ENCODE measurements at places on chromosomes 5 and 9. TPM values are rescaled to one million over a fixed set of nuclear protein-coding genes. Genes with fewer than 3 reads are reported as not detected.
A peak's percentile ranks its signal among the peaks of the same experiment; 100 is the strongest.

- peak; percentile 59 for DNase-seq
Measured at GRCh38 chr5:140109759-140110645, 3.9 kb upstream of the PURA start.

DNA sequence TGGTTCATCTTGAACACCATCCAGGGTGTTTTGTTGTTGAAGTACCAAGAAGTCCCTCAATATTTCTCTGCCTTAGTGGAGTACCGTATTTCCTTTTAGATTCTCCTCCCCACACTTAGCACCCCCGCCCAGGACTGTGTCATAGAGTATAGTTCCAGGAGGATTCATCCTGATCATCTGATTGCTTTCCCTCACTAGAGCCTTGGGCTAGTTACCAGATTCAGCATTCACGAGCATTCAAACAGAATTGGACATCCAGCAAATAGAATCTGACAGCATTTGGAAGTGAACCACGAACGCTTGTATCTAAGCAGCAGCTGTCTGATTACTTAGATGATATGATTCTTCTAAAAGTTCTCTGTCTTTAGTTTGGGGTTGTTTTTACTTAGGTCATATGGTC is 248.1 kb upstream of the TAS2R1 start:
- DNase-seq = no peak

DNA sequence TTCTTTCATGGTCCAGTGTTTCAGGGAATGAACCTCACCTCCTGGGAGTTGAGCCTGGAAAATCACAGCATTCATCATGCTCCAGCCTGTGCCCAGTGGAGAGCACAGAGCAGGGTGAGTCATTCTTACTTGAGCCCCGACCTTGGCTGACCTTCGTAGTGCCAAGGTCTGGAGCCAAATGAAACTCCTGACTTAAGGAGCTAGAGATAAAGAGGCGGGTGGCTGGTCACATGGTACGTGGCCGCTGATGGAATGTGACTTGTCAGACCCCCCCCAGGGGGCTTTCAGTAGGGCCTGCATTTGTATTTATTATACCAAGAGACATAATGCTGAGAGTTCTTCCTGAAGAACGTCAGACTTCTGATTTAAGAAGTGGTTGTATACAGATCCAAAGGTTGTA is 15.0 kb upstream of the PIP5K1B start:
- DNase-seq = no peak

GRCh38 chr9:109307380-109308240 is 13.2 kb downstream of the EPB41L4B start:
- DNase-seq = no peak

- DNase-seq = peak; percentile 48
Measured at GRCh38 chr5:73938280-73938937, 312.4 kb downstream of the ARHGEF28 start.

- DNase-seq = no peak
Measured at GRCh38 chr9:24899463-24899862, 353.8 kb upstream of the IZUMO3 start.

ST6GALNAC4 gene
- total RNA-seq = 8.9 TPM

- peak; percentile 45 for DNase-seq
Measured at GRCh38 chr5:88825584-88826315, 57.2 kb downstream of the MEF2C start.

PCDHA10 gene
- 0.20 TPM for total RNA-seq

GRCh38 chr5:169218176-169218575 is 82.8 kb downstream of the SLIT3 start:
- DNase-seq = no peak

- no peak for DNase-seq
Measured at GRCh38 chr9:120733190-120733589, 18.9 kb upstream of the MEGF9 start.

- DNase-seq = no peak
Measured at GRCh38 chr5:154868702-154869101, 10.3 kb downstream of the CNOT8 start.

DNA sequence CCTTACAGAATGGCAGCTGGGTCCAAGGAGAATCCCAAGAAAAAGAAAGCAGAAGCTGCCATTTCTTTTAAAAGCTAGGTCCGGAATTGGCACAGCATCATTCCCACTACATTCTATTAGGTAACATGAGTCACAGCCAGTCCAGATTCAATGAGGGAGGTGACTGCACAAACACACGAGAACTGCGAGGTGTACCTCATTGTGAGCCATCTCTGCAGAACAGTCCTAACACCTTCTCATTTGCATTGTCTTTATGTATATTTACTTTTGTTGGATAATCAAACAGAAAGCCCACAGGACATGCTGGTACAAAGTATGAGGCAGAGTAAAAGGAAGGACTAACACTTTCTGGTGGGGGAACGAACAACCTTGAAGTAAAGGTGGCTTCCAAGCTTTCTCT is 14.6 kb upstream of the HABP4 start:
- DNase-seq = no peak

GRCh38 chr9:89405826-89406225 is 87.5 kb downstream of the SECISBP2 start:
- no peak for DNase-seq

Data from skin of body (tissue), 3 donors.